ENCODE measurements at places on chromosomes 11 and 22.

GRCh38 chr11:128095466-128095981 lies 491.8 kb downstream of the ETS1 start:
- DNase-seq, result no peak

DNA sequence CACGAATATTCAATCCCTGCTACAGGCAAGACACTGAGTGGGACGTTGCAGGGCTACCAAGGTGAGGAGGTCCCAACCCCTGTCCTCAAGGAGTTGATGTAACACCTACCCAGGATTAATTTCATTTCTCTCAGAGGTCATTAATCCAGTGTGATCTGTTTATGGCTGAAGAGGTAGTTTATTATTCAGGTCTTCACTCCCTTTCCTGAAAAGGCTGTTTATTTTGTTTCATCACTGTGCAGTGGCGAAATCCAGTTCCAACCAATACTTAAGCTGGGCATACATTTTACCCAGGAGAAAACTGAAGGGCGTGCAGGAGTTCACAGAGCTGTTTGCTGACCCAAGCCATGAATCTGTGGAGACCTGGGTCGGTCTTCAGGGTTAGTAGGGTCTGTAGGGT lies 2.7 kb upstream of the PTPRJ start:
- DNase-seq, result no peak

DNA sequence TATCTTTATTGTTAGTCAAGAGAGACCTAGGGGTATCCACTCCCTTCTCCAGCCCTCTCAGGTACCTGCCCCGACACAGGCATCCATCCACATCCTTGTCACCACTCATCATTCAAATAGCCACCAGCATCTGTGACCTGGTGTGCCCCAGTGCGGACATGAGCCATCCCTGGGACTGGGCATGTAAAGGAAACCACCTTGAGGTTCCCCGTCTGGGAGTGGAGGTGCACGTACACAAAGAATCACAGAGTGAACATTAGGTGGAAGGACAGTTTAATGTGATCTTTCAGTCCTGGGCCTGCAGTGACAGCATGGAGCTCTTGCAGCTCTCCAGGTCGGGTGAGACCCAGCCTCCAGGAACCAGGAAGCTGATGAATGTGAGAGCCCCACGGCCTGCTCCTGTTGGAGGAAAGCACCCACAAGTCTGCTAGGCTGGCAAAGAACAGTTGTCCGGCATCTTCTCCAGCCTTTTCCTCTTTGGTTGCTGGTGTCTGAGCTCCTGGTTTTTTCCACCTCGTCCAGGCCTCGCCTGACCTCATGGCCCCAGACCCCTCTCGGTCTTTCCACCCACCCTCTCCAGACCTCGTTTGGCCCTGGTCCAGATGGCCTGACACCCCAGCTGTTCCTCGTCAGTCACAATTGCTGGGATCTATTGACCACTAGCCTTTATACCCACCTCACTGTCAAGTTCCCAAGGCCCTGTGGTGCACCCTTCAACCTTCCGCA lies 16.5 kb downstream of the PSMD13 start:
- no peak for DNase-seq

- no peak for DNase-seq
These were observed 72.2 kb downstream of the TSPAN18 start for GRCh38 chr11:44799012-44799411.

DNA sequence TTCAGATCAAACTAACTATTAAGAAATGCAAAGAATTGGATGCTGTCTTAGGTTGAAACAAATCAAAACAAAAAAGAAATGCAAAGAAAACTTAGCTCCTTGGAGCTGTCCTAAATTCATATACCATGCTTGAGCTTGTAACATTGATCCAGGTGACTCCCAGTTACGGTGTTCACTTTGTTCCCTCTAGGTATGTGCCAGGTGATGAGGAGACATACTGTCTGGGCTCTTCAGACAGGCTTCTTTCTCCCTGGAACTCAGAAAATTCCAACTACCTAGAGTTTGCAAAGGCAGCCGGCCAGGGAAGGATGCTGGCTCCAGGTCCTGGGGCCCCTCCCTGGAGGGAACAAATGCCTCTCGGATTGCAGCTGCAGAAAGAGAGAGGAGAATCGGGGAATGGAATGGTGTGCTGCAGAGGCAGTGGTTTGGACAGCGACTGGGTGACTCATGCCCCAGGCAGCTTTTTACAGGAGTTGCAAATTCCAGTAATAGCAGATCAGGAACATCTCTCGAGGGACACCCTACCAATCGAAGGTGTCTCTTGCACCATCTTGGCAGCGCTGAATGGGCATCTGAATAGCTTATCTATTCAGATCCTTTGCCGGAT lies 12.3 kb upstream of the ASPHD2 start:
- no peak for DNase-seq

DNA sequence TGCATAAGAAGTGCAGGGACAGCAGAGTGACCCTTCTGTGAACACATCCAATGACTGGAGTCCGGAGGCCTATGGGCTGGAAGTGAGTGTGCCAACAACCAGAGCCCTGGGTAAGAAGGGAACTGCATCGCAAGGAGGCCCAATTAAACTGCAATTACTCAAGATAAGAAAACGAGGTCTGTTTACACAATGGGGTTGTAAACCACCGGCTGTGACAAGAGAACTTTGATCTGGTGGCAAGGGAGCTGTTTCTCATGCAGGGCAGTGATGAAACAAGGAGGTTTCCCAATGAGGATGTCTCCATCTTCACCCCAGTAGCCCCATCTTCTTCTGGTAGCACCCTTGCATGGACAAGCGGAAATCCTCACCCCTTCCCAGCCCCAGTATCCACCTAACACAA lies 21.5 kb downstream of the ETS1 start:
- no peak for DNase-seq
